Activated T-cell treated with anti-CD3 and anti-CD28 coated beads, Interleukin-2, amount 50 U/mL, for 48 hours (primary cell): ENCODE measurements at places on chromosomes 2 and 18.

GRCh38 chr18:47772374-47773248 is 157.8 kb downstream of the SMAD2 start:
- DNase-seq: peak; percentile 83

DNA sequence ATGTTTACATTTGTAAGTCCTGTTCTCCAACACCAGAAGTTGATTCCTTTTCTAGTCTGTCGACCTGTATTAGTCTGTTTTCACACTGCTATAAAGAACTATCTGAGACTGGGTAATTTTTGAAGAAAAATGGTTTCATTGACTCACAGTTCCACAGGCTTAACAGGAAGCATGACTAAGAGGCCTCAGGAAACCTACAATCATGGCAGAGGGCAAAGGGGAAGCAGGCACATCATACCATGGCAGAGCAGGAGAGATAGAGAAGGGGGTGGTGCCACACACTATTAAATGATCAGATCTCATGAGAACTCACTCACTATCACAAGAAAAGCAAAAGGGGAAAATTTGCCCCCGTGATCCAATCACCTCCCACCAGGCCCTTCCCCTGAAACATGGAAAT is 112.8 kb upstream of the MAP3K20 start:
- no peak for DNase-seq

GRCh38 chr2:73114273-73114867 is 1.6 kb upstream of the RAB11FIP5 start:
- DNase-seq: no peak

GRCh38 chr2:135167273-135167672 is 115.2 kb downstream of the RAB3GAP1 start:
- DNase-seq: no peak

DNA sequence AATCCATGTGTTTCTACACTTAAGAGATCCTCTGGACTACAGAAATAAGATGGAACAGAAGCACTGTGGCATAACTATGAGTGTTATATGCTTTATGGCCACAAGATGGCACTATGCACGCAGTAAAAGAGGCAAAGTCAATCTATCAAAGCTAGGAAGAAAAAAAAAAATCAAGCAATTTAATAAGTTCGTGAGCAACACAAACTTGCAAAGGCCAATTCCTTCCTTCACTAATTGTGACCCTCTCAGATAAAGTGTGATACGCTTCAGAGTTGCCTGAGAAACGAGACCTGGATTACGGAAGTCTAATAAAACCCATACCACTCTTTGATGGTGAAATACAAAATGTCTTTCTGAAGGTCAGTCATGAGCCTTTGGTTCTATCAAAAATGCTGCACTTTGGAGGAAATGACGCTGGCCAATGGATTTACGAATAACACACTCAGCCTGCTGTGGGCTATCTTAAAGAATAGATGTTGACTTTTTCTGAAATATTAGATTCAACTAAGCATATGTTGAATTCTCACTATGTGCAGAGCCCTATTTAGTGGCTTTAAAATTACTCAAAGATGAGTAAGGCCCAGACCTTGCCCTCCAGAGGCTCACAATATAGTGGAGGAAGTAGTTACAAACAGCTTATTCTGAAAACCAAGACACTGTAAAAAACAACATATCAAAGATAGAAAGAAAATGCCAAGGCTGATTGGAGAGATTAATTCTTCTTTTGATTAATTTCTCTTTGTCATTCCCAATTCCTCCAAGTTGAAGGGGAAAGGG is 35.5 kb upstream of the TTR start:
- peak; percentile 26 for DNase-seq

DNA sequence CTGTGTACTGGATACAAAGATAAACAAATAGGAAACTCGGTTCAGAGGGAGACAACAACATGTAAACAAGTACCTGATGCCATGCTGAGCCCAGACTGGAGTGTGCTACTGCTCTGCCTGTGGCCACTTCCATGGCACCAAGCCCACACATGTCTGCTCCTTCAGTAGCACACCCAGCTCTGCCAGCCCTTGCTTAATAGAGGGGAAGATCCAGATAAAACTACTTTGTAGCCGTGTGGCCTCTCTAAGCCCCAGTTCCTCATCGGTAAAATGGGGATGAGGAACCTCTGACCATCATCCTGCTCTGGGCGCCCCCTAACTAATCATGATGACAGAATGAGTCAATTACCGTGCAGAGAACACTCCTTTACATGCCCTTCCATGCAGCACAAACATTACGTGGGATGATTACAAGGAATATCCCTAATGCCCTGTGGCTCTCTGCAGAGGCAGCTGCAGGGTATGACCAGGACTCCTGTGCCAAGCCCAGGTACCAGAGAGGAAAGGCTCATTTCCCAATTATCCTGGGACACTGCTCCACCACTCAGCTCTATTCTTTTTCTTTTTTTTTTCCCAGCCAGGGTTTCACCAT is 34.9 kb downstream of the DNMT3A start:
- DNase-seq: no peak

DNA sequence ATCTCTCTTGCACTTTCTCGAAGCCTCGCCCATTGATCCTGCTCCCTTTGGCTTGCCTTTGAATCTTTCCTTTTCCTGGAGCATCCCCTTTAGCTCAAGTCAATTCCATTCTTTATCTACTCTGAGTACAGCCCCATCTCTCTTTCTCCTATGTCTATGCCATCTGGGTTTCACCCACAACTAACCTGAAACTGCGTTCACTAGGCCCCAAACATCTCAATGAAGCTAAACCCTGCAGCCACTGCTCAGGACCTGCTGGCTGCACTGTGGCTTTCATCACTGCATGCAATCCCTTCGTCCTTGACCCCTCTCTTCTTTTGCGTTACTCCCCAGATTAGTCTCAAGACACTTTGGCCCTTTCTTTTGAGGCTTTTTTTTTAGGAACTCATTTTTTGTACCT is 81.6 kb upstream of the CYRIA start:
- DNase-seq: no peak

GRCh38 chr2:191319186-191319585 is 74.0 kb downstream of the MYO1B start:
- no peak for DNase-seq

DNA sequence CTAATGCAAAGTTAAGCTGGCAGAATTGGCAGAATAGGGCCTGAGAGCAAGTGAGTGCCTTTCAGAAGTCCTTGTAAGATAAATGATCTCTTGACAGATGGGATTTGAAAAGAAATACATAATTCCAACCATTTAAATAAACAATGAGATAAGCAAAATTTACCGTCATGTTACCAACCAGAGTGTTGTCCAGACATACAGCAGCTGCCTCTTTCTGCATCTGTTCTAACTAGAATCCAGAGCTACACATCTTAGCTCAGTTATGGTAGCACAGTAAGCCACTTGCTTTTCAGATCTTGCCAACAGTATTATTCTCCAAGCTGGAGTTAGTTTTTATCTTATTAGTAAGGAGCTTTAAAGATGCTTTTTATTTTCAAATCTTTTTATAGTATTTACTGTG is 179.6 kb downstream of the BARD1 start:
- DNase-seq: no peak

- peak; percentile 41 for DNase-seq
Observed at GRCh38 chr2:121171625-121172119, 113.3 kb downstream of the TFCP2L1 start.

GRCh38 chr2:170820757-170821530 is 4.3 kb downstream of the GAD1 start:
- no peak for DNase-seq

- DNase-seq: no peak
Observed at GRCh38 chr2:182822733-182823132, 43.7 kb downstream of the FRZB start.

- DNase-seq: no peak
Observed at GRCh38 chr18:27164905-27165304, 20.2 kb downstream of the CHST9 start.

- no peak for DNase-seq
Observed at GRCh38 chr2:136189221-136189782, 71.4 kb upstream of the CXCR4 start.
